Breast epithelium (tissue), 4 donors: ENCODE measurements at places on chromosomes 1 and 21. TPM values are rescaled to one million over a fixed set of nuclear protein-coding genes. Genes with fewer than 3 reads are reported as not detected.

The PDPN gene
- 29.2 TPM for total RNA-seq

The ITLN1 gene
- total RNA-seq: 938 TPM

The ANKRD35 gene
- total RNA-seq: 6.4 TPM

The CLDN14 gene
- not detected for total RNA-seq

The MTX1 gene
- total RNA-seq: 44.8 TPM

The SLC44A3 gene
- total RNA-seq: 2.1 TPM

The TMEM51 gene
- 26.3 TPM for total RNA-seq

The TMCO1 gene
- total RNA-seq: 89.4 TPM

DNA sequence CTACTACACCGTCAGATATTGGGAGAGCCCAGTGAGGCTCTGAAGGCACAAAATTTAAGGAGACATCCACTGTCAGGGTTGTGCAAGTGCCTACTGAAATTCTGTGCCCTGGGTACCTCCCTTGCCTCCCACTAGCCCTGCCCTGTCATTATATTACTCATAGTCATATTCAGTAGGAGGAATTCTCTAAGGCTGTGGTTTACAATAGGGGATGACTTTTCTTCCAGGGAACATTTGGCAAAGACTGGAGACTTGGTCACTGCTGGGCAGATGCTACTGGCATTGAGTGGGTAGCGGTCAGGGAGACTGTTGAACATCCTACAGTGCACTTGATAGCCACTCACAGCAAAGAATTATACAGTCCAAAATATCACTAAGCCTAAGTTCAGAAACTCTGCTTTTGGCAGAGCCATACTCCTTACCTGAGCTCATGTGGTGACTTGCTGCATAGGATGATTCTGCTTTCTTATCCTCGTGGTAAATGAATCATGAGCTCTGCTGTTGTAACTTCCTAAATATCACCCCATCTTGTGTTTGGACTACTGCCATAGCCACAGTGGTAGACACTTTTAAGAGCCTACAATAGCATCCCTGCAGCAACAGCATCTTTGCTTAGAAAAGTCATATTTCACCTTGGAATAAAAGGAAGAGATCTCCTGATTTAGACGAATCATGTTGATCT, 563.4 kb upstream of the PLXNA2 start:
- no peak for DNase-seq

GRCh38 chr21:25215698-25216384, 391.4 kb downstream of the MRPL39 start:
- DNase-seq: no peak

DNA sequence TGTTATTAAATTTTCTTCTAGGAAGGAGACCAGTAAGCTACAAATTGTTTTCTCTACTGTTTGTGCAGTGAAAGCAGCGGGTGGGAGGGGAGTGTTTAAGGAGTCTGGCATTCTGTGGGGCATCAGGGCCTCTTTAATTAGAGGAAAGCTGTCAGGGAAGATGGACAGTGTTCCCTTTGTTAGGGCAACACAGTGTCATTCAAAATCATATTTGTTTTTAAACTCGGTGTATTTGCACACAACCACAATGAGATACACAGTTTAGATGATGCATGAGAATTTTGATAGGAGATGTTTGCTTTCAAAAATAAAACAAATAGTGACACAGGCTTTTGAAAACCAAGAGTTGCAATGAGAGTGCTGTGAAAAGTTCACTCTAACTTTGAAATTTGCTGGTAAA, 15.1 kb upstream of the ST6GALNAC3 start:
- no peak for DNase-seq

- DNase-seq: no peak
These were observed 60.4 kb downstream of the UBE2U start for GRCh38 chr1:64263856-64264255.

DNA sequence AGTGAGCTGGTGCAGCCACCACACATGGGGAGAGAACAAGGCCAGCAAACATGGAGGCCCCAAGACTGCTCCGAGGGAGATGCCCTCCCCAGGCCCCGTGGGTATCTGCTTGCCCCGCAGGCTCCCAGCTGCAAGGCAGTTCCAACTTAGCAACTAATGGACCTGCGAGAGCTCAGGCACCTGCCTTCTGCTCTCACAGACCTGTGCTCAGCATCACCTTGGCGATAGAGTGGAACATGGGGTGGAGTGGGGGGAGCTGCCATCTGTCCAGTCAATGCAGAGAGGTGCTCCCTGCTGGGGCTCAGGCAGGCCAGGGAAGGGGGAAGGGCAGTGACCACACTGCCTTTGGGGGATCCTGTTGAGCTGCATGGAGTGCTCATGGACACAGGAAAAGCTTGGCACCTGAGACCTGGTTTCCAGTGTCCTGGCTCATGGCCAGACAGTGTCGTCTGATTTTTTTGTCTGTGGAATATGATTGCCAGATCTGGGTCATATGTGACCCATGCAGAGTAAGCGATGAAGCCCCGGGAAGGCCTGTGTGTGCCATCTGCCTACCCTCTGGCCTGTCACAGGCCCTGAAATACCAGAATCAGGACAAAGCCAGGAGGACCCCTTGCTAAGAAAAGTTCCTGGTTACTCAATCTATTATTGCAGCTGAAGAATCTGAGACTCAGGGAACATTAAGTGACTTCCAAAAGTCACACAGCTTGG, 39.9 kb upstream of the TENT5C start:
- no peak for DNase-seq

- no peak for DNase-seq
These were observed 1.7 kb upstream of the KRTAP7-1 start for GRCh38 chr21:30831194-30831765.

GRCh38 chr1:110062612-110063011, 7.9 kb downstream of the ALX3 start:
- DNase-seq: no peak

- peak; percentile 64 for DNase-seq
These were observed 25.5 kb downstream of the CD34 start for GRCh38 chr1:207885129-207886032.

- DNase-seq: no peak
These were observed 140.0 kb downstream of the DNM3 start for GRCh38 chr1:171981303-171981702.

DNA sequence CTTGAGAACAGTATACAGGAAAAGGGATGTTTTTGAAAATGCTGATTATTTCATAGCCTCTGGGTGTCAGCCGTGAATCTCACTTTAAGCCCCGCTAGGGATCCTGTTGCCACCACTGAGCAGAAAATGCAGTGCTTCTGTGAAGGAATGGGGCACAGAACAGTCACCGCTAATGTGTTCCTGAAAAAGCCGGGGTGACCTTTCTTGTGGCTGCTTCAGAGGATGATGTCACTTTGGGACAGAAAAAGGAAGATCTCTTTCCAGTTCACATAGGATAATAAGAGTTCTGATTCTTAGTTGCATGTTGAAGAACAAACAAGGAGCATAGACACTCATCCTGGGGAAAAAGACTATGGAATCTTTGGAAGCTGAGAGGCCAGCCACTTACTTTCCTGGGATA, 349.6 kb downstream of the DISC1 start:
- DNase-seq: no peak

DNA sequence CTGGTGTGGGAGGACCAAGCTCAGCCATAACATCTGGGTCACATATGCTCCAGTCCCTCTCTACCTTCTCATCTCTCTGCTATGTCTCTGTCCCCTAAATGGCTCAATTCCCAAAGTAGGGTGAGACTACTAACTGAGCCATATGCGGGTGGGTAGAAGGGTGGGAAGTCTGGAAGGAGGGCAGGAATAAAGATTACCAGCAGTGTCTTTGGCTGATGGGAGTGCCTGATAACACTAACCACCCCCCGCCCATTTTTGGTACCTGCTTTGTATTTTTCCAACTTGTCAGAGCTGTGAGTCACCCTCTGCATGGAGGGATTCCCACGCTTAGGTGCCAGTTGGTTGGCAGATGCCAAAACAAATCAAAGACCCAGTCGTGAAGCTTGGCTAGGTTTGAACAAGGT, 14.9 kb upstream of the SSBP3 start:
- DNase-seq: no peak

DNA sequence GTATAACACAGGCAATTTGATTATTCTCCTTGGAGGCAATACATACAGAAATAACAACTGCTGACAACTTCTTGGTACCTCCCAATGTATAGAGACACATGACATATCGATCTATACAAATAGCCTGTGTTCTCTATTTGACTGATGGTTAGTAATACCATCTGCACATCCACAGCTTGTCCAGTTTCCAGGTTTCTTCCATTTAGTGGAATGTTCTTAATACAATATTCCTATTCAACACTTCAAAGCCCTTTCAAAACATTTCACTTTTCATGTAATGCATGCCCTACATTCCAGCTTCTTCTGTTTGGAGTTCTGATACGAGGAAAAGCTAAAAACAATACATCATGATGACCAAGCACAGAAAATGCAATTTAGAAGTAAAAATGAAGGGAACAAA, 37.0 kb upstream of the GORAB start:
- no peak for DNase-seq

- DNase-seq: no peak
These were observed 21.4 kb downstream of the CITED4 start for GRCh38 chr1:40840526-40841323.

- DNase-seq: peak; percentile 47
These were observed 539 bp downstream of the ANP32E start for GRCh38 chr1:150235294-150235851.

DNA sequence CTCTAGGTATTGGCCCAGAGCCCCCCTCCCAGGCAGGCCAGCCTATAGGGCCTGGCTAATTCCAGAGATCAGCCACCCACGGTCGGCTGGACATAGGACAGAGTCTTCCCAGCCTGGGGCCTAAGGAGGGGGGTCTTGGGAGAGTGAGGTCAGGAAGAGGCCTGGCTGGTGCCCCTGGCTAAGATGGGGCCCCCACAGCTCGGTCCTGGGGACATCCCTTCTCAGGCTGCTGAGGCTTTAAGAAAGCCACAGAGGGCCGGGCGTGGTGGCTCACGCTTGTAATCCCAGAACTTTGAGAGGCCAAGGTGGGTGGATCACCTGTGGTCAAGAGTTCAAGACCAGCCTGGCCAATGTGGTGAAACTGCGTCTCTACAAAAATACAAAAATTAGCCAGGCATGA, 2.5 kb downstream of the C1orf167 start:
- DNase-seq: no peak

GRCh38 chr1:39128959-39129358, 75.5 kb upstream of the MACF1 start:
- DNase-seq: peak; percentile 92
